ENCODE measurements at places on chromosomes 1 and 21. TPM values are rescaled to one million over a fixed set of nuclear protein-coding genes. Genes with fewer than 3 reads are reported as not detected.

GRCh38 chr1:174912264-174912663 lies 87.5 kb upstream of the CACYBP start:
- H3K4me3 ChIP-seq, result no peak overlapping the region
- no peak for DNase-seq
- no peaks in the 10 kb centered on the region for H3K27me3 ChIP-seq
- no peaks in the 10 kb centered on the region for H3K4me1 ChIP-seq
- no peak overlapping the region for H3K27ac ChIP-seq

- H3K4me3 ChIP-seq, result no peak overlapping the region
- H3K4me1 ChIP-seq, result no peaks in the 10 kb centered on the region
- no peaks in the 10 kb centered on the region for H3K36me3 ChIP-seq
- no peak overlapping the region for H3K27ac ChIP-seq
- DNase-seq, result no peak
Measured at GRCh38 chr1:20262810-20263534, 27.7 kb upstream of the VWA5B1 start.

LENEP gene
- not detected for total RNA-seq

SERPINC1 gene
- total RNA-seq, result 742 TPM

GRCh38 chr1:38152351-38153065 lies 105.9 kb upstream of the POU3F1 start:
- no peak overlapping the region for H3K4me3 ChIP-seq
- no peak for DNase-seq
- H3K27me3 ChIP-seq, result no peaks in the 10 kb centered on the region
- H3K4me1 ChIP-seq, result no peaks in the 10 kb centered on the region
- H3K27ac ChIP-seq, result no peak overlapping the region

DNA sequence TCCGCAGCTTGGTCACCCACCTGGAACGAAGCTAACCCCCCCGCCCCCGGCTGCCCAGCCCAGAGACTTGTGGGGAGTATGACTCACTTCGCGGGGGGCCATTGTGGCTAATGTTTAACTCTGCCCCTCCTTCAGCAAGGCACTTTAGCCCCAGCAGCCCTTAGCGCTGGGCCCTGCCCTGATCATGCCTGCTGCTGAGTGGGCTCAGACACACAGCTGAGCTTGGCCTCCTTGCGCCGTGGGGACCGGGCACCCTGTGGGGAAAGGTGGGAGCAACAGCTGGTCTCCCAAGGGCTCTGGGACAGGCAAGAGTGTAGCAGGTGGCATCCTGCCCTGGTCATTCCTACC lies 6.3 kb upstream of the LAD1 start:
- no peak overlapping the region for H3K4me3 ChIP-seq
- H3K27me3 ChIP-seq, result no peaks in the 10 kb centered on the region
- no peaks in the 10 kb centered on the region for H3K36me3 ChIP-seq

ALG6 gene
- total RNA-seq, result 8.5 TPM

GRCh38 chr1:23126801-23127200 lies 41.9 kb downstream of the LUZP1 start:
- DNase-seq, result no peak
- no peak overlapping the region for H3K4me3 ChIP-seq
- no peaks in the 10 kb centered on the region for H3K4me1 ChIP-seq
- no peaks in the 10 kb centered on the region for H3K27me3 ChIP-seq
- no peak overlapping the region for H3K27ac ChIP-seq

- H3K27ac ChIP-seq, result no peak overlapping the region
- peaks cover 33% of the 10 kb centered on the region for H3K4me1 ChIP-seq
- H3K36me3 ChIP-seq, result no peaks in the 10 kb centered on the region
- no peak for DNase-seq
- no peaks in the 10 kb centered on the region for H3K27me3 ChIP-seq
Measured at GRCh38 chr1:175130649-175131045, 61.9 kb downstream of the KIAA0040 start.

MYBPH gene
- total RNA-seq, result not detected

DNA sequence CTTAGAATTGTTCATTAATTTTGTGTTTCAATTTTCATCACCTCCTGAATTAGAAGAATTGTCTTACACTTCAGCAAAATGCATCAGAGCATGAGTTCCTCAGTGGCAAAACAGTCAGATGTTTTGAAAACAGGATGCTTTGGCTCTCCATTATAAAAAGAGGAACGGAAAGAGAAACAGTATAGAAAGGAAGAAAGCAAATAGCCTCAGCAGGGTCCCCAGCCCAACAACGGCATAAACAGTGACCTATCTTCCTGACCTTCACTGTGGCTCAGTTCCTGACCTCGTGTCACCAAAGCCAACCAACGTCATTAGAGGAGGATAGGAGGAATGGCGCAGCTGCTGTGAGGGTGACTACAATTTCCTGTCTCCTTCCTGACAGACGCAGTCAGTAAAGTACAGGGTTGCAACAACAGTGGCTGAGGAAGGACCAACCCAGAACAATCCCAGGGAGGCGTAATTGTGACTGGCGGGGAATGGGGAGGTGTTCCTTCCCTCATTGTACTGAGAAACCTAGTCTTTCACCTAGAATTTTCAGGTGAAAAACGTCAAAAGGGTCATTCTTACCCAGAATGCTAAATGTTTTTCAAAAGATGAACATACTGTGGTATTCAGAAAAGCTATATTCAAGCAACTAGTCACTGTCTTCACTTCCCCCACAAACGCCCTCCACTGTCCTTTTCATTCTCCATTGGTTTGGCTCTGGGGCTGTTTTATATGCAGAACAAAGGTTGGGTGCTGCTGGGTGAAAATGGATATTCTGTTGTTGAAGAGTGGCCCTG lies 197.9 kb upstream of the SGIP1 start:
- no peaks in the 10 kb centered on the region for H3K27me3 ChIP-seq
- no peak for DNase-seq
- peaks cover 6% of the 10 kb centered on the region for H3K4me1 ChIP-seq
- H3K4me3 ChIP-seq, result no peak overlapping the region
- no peaks in the 10 kb centered on the region for H3K36me3 ChIP-seq

KRTAP11-1 gene
- not detected for total RNA-seq

RWDD3 gene
- total RNA-seq, result 7.0 TPM

GRCh38 chr1:163069142-163069541 lies at the start of gene RGS4:
TSS of gene RGS4 (plus strand) at chr1:163069361. CDS start at chr1:163069485, 124 bp downstream.
- H3K27me3 ChIP-seq, result no peaks in the 10 kb centered on the region
- no peak within 1 kb of the TSS for H3K27ac ChIP-seq
- H3K4me3 ChIP-seq, result peak within 1 kb of the TSS; percentile 17
- no peaks in the 10 kb centered on the region for H3K36me3 ChIP-seq
- no peak for DNase-seq
- H3K4me1 ChIP-seq, result no peaks in the 10 kb centered on the region

DNA sequence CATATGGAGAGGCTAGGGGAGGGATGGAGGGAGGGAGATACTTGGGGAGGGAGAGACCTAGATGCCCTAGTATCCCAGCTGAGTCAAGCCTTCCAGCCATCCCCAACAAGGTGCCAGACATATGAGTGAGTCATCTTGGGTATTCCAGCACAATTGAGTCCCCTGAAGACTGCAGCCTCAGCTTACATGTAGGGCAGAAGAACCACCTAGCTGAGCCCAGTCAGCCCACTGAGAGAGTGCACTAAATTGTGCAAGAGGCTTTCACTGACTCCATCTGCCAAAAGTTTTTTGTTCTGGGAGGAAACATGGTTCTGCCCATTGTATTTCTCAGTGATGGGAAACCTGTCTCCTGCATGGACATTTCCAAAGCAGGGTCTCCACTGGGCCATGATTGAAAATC lies 76.4 kb downstream of the FOXD2 start:
- no peaks in the 10 kb centered on the region for H3K36me3 ChIP-seq
- no peaks in the 10 kb centered on the region for H3K27me3 ChIP-seq
- no peak for DNase-seq
- H3K4me1 ChIP-seq, result peaks cover 2% of the 10 kb centered on the region

- no peaks in the 10 kb centered on the region for H3K27me3 ChIP-seq
- no peak overlapping the region for H3K4me3 ChIP-seq
- H3K27ac ChIP-seq, result no peak overlapping the region
- no peak for DNase-seq
Measured at GRCh38 chr1:213723187-213723586, 264.6 kb upstream of the PROX1 start.

DNA sequence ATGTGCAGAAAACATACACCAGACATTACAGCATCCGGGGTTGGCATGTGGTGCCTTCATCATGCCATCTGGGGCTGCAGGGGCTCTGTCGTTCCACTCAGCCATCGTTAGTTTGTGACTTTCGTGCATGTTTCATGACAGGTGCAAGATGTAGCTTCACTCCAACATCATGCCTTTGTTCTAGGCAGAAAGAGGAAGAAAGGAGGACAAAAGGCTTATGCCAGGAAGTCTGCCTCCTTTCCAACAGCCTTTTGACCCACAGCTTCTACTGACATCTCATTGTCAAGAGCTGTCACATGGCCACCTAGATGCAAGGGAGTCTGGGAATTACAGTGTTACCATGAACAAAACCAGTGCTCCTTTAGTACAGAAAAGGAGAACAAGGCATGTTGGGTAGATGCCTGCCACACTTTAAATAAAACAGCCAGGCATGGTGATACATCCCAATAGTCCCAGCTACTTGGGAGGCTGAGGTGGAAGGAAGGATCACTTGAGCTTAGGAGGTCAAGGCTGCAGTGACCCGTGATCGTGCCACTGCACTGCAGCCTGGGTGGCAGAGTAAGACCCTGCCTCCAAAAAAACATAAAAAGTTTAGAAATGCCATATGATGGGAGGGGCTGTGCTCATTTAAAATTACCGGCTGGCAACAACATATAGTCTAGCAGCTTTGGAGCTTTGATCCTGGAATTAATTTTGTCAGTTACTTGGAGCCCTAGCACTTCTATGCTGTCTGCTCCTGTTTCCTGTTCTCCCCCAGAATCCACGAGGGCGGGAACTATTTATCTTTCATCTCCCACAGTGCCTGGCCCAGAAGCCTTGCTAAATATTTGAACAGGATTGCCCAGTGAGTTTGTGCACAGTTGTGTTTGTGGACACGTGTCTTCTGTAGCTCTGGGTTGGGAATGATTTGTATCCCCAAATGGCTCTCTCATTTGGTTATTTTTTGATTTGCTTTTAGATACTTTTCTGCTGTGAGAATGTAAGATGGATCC lies 7.4 kb downstream of the DOP1B start:
- peaks cover 23% of the 10 kb centered on the region for H3K4me1 ChIP-seq
- no peaks in the 10 kb centered on the region for H3K36me3 ChIP-seq
- DNase-seq, result no peak
- H3K4me3 ChIP-seq, result no peak overlapping the region
- no peaks in the 10 kb centered on the region for H3K27me3 ChIP-seq

DNA sequence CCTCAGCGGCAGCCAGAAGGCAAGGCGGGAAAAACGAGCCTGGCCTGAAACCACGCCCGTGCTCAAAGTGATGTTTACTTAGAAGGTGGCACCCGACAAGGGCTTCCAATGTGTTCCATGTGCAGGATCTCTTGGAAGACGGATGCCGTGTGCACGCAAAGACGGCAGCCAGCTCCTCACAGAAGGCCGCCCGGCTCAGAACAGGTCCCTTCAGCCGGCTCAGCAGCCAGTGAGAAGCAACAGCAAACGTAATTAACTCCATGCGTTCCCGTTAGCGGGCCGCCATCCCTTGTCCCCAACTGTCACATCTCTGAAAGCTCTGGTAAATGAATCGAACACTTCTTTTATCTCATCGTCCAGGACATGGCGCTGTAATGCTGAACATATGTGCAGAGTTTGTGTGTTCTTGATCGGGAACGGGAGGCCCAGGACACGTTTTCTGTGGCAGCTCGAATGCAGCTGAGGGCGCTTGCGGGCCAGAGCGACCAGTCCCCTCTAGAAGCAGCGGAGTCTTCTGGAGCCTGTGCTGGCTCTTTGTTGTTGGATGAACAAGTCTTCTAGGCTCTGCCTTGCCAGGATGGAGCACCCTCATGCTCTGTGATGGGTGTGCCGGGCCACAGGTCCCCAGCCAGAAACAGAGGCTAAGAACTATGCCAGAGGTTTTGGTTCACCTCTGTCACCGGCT lies 94.6 kb upstream of the ARHGEF16 start:
- no peaks in the 10 kb centered on the region for H3K4me1 ChIP-seq
- H3K36me3 ChIP-seq, result no peaks in the 10 kb centered on the region
- no peak for DNase-seq

NTMT2 gene
- not detected for total RNA-seq

DNA sequence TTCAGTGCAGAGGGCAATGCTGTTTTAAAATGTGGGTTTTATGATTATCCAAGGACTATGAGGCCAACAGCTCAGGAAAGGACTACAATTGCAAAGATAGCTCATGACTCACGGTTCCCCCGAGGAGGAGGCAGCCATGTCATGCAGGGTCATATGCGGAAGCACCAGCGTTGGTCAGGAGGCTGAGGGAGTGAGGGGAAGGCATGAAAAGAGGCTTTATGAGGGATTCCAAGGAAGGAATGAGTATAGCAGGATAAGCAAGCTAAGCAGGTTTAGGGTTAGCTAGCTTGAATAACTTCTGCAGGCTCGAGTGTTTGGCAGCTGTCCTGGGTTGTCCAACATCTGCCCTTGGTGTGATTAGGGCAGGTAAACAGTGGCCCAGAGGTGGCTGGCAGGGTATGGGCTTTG lies 495.1 kb downstream of the SETD4 start:
- DNase-seq, result no peak
- H3K27me3 ChIP-seq, result no peaks in the 10 kb centered on the region
- H3K4me1 ChIP-seq, result no peaks in the 10 kb centered on the region
- H3K4me3 ChIP-seq, result no peak overlapping the region

GRCh38 chr1:46621930-46622329 lies 5.3 kb upstream of the MOB3C start:
- H3K27ac ChIP-seq, result no peak overlapping the region
- H3K36me3 ChIP-seq, result no peaks in the 10 kb centered on the region
- no peaks in the 10 kb centered on the region for H3K27me3 ChIP-seq
- no peak overlapping the region for H3K4me3 ChIP-seq

HCRTR1 gene
- total RNA-seq, result not detected

DNA sequence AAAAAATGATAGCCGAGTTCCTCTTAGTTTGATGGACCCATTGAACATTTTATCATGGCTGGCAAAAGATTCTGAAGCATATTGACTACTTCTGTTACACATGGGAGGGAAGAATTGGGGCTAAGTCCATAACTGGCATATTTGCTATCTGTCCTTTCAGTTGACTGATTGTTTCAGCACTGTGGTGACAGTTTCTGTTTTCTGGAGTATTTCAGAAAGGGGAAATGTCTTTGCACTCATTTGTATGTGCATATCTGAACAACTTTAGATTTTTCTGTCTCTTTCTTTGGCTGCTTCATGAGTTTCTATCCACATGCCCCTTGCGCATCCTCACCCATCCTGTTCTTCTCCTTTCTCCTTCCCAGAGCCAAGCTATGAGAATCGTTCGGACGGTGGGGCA lies 33.2 kb downstream of the SPATA46 start:
- no peak overlapping the region for H3K4me3 ChIP-seq
- no peaks in the 10 kb centered on the region for H3K4me1 ChIP-seq
- H3K36me3 ChIP-seq, result peaks cover 3% of the 10 kb centered on the region
- no peaks in the 10 kb centered on the region for H3K27me3 ChIP-seq

- H3K27ac ChIP-seq, result no peak overlapping the region
- no peak overlapping the region for H3K4me3 ChIP-seq
- no peaks in the 10 kb centered on the region for H3K4me1 ChIP-seq
- H3K36me3 ChIP-seq, result no peaks in the 10 kb centered on the region
- no peaks in the 10 kb centered on the region for H3K27me3 ChIP-seq
Measured at GRCh38 chr21:18467715-18468114, 64.1 kb upstream of the TMPRSS15 start.

- no peaks in the 10 kb centered on the region for H3K27me3 ChIP-seq
- H3K36me3 ChIP-seq, result peaks cover 2% of the 10 kb centered on the region
- no peak overlapping the region for H3K4me3 ChIP-seq
- no peak overlapping the region for H3K27ac ChIP-seq
Measured at GRCh38 chr1:22107126-22107525, 35.8 kb downstream of the WNT4 start.

Data from liver (tissue), 10 donors.